ENCODE measurements at places on chromosomes 5 and 9. TPM values are rescaled to one million over a fixed set of nuclear protein-coding genes. Genes with fewer than 3 reads are reported as not detected.

YIPF5 gene
- total RNA-seq, result 73.7 TPM

ADAMTS2 gene
- 0.22 TPM for total RNA-seq

STING1 gene
- 1.6 TPM for total RNA-seq

NOL8 gene
- total RNA-seq, result 29.1 TPM

Data from A549 treated with CORT108297 at 1 μM for 4 hours (cell line).